Lower leg skin (tissue), 4 donors: ENCODE measurements at places on chromosomes 5 and 9.

DNA sequence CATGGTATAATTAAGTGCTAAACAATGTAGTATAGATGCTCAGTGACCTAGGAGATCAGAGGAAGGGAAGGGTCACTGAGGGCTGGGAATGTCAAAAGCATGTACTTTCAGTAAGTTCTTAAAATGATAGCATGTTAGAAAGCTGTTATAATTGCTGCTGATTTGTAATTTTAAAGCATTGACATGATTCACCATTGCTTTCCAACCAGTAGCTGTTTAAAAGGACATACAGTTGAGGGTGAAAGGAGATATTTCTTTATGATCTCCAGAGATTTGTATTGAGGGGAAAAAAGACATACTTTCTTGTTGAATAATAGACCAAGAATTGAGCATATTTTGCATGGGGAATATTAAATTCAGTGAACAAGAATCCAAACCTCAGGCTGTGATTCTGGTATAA lies 1.2 kb upstream of the SLC1A3 start:
- no peak for DNase-seq

DNA sequence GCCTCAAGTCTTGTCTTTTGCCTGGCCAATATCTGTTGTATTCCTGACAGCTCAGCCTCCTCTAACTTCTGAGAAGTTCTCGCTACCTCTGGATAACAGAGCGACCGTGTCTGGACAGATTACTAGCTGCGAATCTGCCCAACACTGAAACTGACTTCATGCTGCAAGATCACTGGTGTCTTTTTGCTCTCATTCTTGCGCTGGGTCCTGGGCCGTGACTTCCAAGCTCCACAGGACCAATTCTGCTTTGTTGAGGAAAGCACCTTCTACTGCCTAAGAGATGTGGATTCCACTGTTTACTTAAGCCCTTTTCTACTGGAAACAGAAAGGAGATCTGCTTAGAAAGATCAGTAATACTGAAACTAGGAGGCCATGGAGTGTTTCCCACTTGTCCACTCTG lies 978.8 kb upstream of the DMAC1 start:
- DNase-seq: no peak

DNA sequence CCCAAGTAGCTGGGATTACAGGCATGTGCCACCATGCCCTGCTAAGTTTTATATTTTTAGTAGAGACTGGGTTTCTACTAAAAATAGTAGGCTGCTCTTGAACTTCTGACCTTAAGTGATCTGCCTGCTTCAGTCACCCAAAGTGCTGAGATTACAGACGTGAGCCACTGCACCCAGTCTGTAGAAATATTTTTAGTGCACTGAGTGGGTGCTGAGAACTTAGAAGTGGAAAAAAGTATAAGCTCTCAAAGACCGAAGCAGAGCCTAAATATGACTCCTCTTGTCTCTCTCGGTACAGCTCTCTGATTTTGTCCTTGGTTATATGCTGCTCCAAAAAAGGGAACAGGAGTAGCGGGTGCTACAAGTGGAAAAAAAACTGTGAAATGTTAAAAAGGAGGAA lies 353.8 kb upstream of the IZUMO3 start:
- DNase-seq: no peak

- no peak for DNase-seq
These were observed 2.2 kb downstream of the G3BP1 start for GRCh38 chr5:151773951-151774350.

GRCh38 chr9:112434487-112434886 lies 52.1 kb upstream of the KIAA1958 start:
- DNase-seq: no peak

DNA sequence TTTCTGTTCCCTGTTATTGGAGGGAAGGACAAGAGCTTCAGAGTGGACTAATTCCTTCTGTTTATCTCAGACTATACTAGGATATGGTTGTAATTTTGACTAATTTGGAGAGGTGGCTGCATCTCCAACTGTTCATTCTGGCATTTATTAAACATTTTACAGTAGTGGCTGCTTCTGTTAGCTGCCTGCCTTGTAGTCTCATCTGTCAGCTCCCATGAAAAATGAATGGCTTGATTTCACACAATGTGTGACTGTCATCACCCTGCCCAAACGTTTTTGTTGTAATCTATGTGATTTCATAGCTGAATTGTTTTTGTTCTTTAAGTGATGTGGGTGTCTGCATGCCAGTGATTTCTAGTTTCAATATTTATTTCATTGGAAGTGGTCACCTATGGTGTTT lies 459.4 kb upstream of the PTPRD start:
- no peak for DNase-seq

DNA sequence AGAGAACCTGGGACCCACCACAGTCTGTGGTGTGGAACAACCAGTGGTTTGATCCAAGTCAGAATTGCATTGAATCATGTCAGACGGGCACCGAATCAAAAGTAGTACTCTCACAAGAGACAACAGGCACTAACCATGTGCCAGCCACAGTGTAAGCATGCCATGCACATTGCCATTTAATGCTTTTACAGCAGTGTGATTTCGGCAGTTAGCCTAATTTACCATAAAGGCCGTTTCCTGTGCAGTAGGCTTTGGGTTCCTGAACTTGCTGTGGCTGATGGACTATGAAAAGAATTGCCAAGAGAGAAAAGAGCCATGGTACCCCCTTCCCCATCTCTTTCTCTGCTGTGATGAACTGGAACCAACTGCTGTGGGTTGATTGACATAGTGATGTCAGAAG lies 540.6 kb downstream of the EBF1 start:
- DNase-seq: no peak

- no peak for DNase-seq
These were observed 328.1 kb downstream of the MLLT3 start for GRCh38 chr9:20294046-20294750.

DNA sequence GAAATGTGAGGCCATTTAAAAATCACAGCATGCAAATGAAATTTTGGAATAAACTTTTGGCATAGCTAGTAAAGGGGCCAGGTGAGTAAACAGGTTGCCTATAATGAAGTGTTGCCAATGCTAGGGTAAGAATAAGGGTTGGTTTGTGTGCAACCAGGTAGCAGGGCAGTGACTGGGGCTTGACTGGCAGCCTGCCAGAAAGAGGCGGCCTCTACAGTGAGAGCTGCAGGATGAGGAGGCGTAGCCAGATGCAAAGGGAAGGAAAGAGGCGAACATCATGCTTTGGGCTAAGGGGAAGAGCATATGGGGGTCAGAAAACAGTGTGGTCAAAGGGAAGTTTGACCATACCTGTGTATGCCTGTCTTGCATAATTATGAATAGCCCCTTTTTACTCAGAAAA lies 70.6 kb downstream of the MAST4 start:
- no peak for DNase-seq

GRCh38 chr5:3598769-3599211 lies 3.2 kb downstream of the IRX1 start:
- DNase-seq: peak; percentile 77

- DNase-seq: no peak
These were observed 166.0 kb downstream of the RFX3 start for GRCh38 chr9:3359778-3360177.

GRCh38 chr5:26553079-26553478 lies 485.3 kb downstream of the CDH9 start:
- DNase-seq: no peak

GRCh38 chr5:6632324-6632887 lies 438 bp downstream of the NSUN2 start:
- peak; percentile 87 for DNase-seq

- DNase-seq: peak; percentile 45
These were observed 64.0 kb upstream of the FYB1 start for GRCh38 chr5:39283231-39283818.

DNA sequence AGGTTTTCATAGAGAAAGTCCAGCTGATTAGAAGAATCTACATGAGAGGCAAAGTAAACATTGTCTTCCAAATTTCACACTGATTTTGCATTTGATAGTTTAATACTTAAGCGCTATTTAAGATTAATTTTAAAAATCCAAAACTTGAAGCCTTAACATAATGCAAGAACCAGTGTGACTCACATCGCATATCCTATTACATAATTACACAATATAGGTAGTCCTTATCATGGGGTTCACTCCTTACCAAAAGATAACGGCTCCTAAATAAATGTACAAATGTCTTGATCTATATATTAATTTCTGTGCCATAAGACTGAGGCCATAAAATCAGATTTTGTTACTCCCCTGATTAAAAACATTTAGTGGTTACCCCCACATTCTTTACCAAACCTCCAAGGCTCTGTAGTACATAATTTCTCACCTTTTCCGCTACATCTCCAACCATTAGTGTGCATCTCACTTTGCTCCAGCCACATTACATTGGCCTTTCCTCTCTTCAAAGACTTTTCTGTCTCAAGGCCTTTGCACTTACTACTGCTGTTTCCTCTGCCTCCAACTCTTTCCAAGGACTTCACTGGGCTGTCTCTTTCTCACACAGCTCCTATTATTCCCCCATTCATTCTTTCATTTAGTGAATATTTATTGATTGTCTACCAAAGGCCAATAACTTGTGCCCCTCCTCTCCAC lies 1.0 kb downstream of the RIOK2 start:
- DNase-seq: no peak

DNA sequence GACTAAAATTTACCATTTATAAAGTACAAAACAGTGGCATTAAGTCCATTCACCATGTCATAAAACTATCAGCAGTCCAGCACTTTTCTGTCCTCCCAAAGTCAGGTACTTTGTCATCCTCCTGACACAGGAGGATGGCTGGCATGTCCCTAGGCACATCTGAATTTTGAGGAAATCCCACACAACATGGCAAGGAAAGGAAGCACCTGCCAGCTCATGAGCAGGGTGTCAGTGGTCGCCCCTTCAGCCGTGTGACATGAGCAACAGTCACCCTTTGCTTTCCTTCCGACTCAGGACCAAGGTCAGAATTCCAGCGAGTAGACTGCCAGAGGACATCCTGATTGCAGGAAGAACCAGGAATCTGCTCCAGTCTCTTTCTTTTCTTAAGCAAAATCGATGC lies 77.1 kb downstream of the PPARGC1B start:
- DNase-seq: no peak

GRCh38 chr5:149702934-149703646 lies 27.0 kb upstream of the PPARGC1B start:
- no peak for DNase-seq

DNA sequence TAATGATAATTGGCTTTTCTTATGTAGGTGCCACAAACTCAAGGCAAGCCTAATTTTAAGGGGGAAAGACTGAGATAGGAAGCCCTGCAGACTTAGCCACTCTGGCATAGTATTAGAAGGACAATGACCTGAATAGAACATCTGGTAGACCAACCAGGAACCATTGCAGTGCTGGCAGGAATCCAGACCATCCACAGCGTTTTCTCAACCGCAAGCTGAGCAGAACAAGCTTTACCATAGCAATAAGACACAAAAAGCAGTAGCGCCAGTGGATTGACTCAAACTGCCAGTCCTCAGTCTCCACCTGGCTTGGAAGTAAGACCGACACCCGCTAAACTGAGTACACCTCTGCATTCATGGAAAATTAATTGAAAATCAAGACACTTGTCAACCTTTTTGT lies 141.3 kb upstream of the LPAR1 start:
- peak; percentile 88 for DNase-seq

DNA sequence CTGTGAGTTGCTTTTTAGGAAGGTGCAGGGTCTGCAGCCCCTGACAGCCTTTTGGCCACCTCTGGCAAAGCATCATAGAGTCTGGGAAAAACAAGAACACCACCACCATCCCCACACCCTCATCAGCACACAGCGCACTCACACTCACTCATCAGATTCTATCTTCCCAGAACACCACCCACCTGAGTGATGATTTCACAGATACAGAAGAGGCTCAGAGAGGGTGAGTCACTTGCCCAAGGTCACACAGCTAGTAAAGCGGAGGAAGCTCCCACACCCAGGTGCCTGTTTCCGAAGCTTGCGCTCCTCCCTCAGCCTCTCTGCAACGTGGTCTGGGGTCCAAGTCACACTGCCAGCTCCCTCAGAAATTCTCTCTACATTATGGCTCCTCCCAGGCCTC lies 41.8 kb upstream of the HRH2 start:
- no peak for DNase-seq

DNA sequence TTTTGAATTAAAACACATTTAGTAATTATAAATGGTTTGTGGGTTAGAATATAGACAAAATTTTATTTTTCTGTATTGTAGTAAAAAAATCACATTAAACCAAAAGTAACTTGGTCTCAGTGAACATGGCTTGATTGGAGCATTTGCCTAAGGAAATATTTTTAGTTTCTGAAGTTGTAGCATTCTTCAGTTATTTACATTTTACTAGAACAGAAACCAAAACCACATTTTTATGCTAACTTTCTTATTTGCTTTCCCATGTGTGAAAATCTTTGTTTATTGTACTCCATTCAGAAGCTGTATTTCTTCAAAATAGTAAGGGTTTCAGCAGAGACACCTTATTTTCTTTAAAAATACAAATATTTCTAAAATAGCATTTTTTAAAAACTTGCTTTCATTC lies 129.9 kb downstream of the SGCD start:
- DNase-seq: no peak

GRCh38 chr5:39009280-39009679 lies 64.9 kb downstream of the RICTOR start:
- DNase-seq: no peak

- DNase-seq: no peak
These were observed 250.2 kb downstream of the CYLC2 start for GRCh38 chr9:103245369-103245768.

- no peak for DNase-seq
These were observed 112.3 kb upstream of the SMIM23 start for GRCh38 chr5:171673328-171673727.
